Myocyte (in vitro differentiated cells): ENCODE measurements at places on chromosomes 5 and 9. TPM values are rescaled to one million over a fixed set of nuclear protein-coding genes. Genes with fewer than 3 reads are reported as not detected.

Gene LHFPL2
- 30.0 and 35.4 TPM in 2 replicates for total RNA-seq

Gene F2RL2
- 0.31 and 0.48 TPM in 2 replicates for total RNA-seq

Gene LCP2
- total RNA-seq = 0.11 TPM in 1 of 2 replicates, not detected in the other

Gene LCN1
- not detected in 2 replicates for total RNA-seq

- no peak for DNase-seq
These were observed 63.6 kb downstream of the CEP120 start for GRCh38 chr5:123359454-123360200.

GRCh38 chr5:36575361-36575781 lies 31.0 kb upstream of the SLC1A3 start:
- DNase-seq = peak; percentile 24

- peak; percentile 97 for DNase-seq
These were observed 20.9 kb upstream of the SPARC start for GRCh38 chr5:151707567-151707966.
